NCI-H187 treated with DMSO at 0.1 percent for 48 hours (cell line): ENCODE measurements at places on chromosomes 3 and 15.

- no peak for DNase-seq
Measured at GRCh38 chr3:101495552-101495951, 17.5 kb downstream of the SENP7 start.

- DNase-seq: no peak
Measured at GRCh38 chr3:22920006-22920405, 283.1 kb upstream of the UBE2E2 start.

- no peak for DNase-seq
Measured at GRCh38 chr3:125594125-125594524, 1.2 kb downstream of the OSBPL11 start.

- DNase-seq: no peak
Measured at GRCh38 chr3:175957427-175957826, 1098.3 kb downstream of the NAALADL2 start.

- no peak for DNase-seq
Measured at GRCh38 chr3:32996048-32996754, 44.8 kb downstream of the CCR4 start.

DNA sequence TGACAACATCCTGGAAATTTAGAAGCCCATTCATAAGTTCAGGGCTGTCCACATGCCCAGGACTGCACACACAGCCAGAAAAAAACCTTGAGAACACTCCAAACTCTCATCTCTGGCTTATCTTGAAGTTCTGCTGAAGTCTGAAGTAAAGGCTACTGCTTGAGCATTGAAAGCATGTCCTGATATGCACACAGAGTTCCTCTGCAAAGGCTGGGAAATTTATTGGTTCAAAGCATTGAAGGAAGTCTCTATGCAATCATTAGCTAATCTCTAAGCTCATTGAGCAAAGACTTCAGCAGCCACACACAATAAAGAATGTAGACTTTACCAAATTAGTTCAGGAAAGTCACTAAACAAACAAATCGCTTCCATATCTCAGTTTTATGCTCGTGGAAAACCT, 162.0 kb upstream of the STT3B start:
- no peak for DNase-seq

- DNase-seq: no peak
Measured at GRCh38 chr15:72584006-72584405, 70.5 kb upstream of the GOLGA6B start.

GRCh38 chr15:67897646-67898339, 57.9 kb upstream of the RNU6-1 start:
- DNase-seq: no peak

DNA sequence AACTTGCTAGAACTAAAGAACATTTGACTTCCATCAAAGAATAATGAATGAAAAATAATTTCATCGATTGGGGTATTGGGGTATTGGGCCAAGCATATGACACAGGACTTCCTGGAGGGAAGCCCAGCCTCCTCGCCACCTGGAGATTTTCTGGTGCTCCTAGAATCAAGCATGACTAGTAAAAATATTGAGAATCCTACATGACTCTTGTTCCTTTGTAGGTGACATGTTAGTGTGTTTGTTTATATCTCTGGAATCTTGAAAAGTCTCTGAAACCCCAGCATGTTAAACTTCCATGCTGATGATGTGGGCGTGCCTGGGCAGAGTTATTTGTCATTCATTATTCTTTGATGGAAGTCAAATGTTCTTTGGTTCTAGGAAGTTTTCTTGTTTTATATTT, 90.1 kb upstream of the EPHB3 start:
- DNase-seq: no peak

DNA sequence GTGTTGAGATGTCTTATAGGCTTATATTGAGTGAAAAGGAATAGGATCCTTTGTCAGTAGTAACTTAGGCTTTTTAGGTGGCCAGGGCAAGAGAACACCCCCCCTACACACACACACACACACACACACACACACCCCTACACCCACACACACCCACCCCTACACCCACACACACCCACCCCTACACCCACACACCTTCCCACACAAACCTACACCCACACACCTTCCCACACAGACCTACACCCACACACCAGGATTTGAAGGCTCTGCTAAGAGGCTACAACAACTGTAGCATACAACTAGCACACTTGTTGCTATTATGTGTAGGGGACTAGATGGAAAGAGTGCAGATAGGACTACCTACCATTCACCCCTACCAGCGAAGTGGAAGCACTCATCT, 172.6 kb downstream of the PGPEP1L start:
- DNase-seq: no peak

- no peak for DNase-seq
Measured at GRCh38 chr3:109353057-109353456, 15.7 kb upstream of the DPPA4 start.

GRCh38 chr15:70249616-70250015, 151.9 kb upstream of the TLE3 start:
- DNase-seq: no peak

GRCh38 chr15:57133127-57133968, 214.9 kb downstream of the TCF12 start:
- no peak for DNase-seq

DNA sequence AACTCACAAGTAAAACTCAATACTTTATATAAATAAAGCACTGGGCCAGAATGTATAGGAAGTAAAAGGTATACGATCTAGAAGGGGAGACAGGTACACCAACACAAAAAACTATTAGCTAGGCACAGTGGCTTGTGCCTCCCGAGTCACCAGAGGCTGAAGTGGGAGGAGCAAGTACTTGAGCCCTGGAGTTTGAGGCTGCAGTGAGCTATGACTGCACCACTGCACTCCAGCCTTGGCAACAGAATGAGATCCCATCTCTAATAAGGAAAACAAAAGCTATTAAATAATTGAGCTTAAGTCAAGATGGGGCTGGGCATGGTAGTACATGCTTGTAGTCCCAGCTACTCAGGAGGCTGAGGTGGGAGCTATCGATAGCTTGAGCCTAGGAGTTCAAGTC, 17.0 kb downstream of the PIK3CB start:
- no peak for DNase-seq

DNA sequence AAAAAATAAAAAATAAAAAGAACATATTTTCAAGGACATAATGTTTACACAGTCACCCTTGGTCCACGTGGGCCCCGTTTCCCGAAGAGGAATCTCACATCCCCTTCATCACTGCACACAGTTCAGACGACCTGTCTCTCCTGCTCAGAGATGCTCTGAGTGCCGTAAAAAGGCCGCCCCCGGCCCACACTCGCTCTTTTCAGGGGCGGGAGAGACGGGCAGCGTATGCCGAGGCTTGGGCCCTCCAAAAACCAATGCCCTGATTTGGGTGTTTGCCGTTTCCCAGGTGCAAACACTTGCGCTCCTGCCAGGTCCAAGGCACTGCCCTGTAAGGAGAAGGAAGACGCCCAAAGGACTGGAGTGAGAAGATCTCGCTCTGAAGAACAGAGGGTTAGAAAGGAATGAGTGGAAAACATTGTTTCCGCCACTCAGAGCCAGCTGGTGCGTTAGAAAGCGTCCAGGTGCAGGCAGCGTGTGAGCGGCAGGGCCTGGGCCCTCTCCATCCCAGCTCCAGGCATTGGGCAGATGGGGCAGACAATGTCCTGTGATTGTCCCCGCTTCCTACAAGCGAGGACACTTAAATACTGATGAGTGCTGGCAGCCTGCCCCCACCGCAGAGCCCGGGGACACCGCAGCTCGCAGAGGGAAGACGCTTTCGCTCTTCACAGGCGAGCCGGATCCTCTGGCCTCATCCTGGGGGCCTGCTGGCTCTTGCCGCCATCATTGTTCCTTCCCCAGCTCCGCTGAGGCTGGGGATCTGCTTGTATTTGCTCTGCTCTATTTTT, 53.2 kb downstream of the NIPA2 start:
- no peak for DNase-seq

DNA sequence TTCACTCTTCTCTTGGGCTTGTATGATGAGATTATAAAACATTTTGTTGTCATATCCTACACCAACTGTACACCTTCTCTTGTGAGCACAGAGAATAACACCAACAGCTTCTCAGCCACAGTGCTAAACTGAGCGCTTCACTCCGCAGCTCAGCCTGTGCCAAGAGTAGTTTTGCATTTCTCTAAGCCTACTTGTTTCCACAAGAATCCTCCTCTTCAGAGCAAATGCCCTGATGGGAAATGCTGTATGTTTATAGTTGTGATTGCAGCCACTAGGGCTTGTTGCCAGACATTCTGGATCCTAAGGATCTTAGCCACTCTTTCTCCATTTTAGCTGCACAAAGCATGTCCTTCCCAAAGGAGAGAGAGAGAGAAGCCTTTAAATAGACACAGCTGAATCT, 138.8 kb upstream of the PLXND1 start:
- no peak for DNase-seq

DNA sequence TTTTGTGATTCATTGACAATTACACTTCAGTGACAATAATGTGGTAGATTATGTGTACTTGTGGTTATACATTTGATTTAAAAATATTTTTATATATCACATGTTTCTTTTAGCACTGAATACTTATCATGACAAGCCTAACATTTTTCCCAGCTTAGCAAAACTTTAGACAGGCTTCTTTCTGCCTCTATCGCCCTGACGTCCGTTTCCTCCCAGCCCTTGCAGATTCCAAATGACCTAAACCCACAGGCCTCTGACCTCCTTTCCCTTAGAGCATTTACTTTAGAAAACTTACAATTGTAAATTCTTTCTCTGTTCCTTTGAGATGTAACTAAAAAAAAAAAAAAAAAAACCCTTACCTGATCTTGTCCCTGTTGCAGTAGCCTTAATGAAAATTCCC, 326.1 kb downstream of the UNC13C start:
- DNase-seq: no peak

DNA sequence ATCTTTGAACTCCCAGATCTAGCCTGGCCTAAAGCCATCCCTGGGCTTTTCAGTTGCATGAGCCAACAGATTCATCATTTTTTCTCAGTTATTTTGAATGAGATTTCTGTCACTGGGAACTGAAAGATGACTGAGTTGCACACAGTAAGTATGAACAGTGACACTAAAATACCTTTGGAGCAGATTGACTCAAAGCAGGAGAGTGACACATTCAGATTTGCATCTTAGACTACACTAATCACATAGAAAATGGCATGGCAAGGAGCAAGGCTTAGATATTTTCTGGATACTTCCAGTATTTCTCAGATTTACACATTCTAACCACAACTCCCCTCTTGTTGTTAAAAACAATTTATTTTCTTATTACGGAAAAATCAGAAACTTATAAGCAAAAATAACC, 32.8 kb downstream of the SEC62 start:
- DNase-seq: no peak

DNA sequence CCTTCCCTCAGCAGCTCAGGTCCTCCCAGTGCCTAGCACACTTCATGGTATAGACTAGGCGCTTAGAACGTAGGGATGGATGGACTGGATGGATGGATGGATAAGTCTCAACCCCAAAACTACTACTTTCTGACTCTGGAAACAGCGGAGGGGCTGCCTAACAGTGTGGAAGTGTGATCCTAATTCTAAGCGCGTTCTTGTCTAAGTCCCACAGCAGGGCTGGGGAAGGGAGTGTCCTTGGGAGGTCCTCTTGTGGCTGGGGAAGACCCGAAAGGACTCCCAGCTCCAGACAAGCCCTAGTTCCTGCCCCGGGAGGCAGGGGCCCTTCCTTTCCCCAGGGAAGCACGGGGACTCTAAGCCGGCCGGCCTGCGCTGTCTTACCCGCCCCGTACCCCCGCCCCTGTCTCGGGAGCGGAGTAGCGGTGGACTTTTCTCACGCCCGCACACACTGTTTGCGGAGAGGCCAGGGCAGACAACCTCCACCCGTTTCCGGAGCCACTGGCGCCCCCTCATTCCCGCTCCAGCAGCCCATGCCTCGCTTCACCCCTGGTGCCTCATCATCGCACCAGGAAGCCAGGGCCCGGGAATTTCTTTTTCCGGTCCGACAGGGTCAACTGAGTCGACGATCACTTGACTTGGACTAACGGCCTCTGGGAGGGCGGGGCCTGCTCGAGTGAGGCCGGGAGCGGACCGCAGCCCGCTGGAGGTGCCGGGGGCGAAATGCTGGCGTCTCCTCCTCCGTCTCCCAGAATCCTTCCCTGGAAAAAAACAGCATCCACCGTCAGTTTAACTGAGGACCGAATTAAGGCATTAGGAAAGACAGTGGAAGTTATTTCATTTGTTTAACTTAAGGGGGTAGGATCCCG, 133.3 kb downstream of the TBC1D2B start:
- DNase-seq: no peak

- no peak for DNase-seq
Measured at GRCh38 chr3:152356870-152357276, 88.1 kb downstream of the MBNL1 start.

DNA sequence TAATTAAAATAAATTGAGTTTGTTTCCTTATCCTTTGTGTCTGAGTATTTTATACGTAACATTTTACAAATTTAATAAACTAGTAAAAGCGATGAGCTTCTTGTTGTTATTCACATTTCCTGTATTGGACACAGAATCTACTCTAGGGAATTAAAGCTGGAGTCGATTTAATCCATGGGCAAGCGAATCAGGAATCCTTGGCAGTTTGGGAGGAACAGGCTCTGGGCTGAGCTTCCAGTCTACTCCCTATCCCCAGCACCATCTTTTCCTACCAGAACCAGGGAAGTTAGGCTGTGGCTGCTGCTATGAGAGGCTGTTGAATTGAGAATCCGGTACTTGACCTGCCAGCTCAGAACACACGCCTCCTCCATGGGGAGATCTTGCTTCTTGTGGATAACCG, 437.3 kb upstream of the TPM1 start:
- no peak for DNase-seq

DNA sequence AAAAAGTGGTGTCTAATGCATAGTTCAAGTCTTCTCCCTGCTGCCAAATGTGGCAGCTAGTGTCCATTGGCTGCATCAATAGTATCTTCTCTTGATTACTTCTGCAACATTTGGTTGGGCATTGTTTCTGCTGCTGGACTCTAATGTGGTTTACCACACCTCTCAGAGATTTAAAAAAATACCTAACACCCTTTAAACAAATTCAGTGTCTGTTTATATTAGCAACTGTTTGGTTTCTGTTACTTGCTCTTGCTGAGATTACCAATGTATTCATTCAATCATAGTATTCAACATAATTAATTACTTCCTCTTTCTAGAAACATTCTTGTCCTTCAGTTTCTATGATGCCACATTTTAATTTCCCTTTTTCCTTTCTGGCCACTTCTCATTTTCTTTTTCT, 20.3 kb upstream of the NECTIN3 start:
- no peak for DNase-seq

- no peak for DNase-seq
Measured at GRCh38 chr15:90519688-90520087, 10.0 kb upstream of the CRTC3 start.

- no peak for DNase-seq
Measured at GRCh38 chr3:127961963-127962362, 46.9 kb downstream of the KBTBD12 start.
